ENCODE measurements at places on chromosomes 2 and 18.

DNA sequence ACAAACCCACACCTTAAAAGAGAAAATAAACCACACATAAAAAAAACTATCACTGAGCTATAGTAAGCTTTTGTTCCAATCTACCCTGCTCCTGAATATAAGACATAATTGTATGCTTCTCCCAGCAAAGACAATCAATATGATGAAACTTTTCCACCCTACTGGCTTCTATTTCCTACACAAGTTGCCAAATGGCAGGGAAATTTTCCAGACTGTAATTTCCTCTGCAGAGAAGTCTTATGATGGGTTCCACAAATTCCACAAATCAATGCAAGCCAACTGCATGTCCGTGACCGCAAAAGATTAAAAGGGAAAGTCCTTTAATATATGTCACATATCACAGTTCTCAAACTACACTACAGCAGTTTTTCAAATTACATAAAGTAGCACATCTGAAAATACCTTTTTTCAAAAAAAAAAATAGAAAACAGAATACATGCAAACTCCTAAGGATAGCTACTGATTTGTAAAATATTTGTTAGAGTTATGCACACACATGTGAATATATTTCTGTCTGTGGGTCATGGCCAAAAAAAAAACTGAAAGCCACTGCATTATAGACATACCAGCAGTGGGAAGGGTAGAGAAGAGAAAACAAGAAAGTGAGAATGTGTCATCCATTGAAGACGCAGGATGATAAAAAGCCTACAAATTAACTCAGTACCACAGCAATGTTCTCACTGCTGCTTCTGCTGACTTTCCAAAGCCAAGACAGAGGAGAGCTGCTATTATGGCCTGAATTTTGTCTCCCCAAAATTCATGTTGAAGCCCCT, 61.4 kb downstream of the RPL31 start:
- no peak for DNase-seq

GRCh38 chr18:73288813-73289212, 421.0 kb upstream of the NETO1 start:
- no peak for DNase-seq

- no peak for DNase-seq
Observed at GRCh38 chr18:4406856-4407255, 48.3 kb downstream of the DLGAP1 start.

DNA sequence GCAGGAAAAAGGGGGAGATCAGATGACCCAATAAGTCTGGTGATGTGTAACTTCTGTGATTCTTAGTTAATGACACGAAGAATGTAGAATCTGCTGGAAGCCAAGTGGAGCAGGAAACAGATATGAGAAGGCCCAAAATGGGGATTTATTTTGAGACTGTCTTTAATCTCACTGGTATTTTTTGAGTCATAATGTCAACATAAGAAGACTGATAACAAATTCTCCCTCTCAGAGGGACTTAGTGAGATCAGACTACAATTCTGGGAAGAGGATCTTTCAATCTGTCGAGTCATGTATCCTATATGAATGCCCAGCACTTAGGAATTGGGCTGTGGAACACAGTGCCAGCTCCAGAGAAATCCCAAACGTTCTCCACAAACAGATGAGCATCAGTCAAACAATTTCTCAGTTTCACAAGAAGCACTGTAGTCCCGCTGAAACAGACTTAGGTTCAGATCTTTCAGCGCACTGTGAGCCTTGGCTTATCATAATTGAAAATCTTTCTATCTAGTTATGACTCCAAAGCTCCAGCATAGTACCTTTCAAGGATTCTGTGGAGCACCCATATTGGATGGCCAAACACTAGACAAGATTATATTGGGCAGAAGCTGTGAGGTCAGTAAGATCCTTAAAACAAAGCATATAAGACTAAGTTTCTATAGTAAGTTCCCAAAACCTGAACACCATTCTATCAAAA, 738.2 kb downstream of the LRP1B start:
- DNase-seq: no peak

- peak; percentile 28 for DNase-seq
Observed at GRCh38 chr18:57353940-57354461, 1.6 kb downstream of the ST8SIA3 start.

- no peak for DNase-seq
Observed at GRCh38 chr2:74333896-74334586, 9.2 kb downstream of the SLC4A5 start.

DNA sequence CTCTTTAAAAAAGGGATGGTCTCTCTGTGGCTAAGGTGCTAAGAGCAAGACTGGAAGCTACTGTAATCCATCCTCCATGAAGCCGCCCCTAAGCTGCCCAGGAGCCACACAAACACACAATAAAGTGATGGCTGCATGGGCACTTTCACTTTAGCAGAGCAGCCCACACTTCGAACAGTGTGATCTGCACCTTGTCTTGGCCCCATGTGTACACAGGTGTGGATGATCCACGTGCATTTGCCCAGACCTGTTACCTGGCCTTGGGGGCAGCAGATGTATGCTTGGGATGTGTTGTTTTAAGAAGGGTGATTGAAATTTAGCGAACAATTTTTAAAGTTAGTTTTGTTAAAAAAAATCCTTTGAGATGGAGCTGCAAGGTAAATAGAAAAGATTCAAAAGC, 39.9 kb downstream of the TMEM178A start:
- DNase-seq: no peak

- no peak for DNase-seq
Observed at GRCh38 chr18:43160509-43160908, 45.0 kb upstream of the RIT2 start.

- DNase-seq: no peak
Observed at GRCh38 chr2:177270531-177270930, 6.0 kb upstream of the NFE2L2 start.

- DNase-seq: no peak
Observed at GRCh38 chr2:111995148-111995547, 59.9 kb upstream of the TMEM87B start.

GRCh38 chr2:130981667-130982066, 111.6 kb downstream of the FAM168B start:
- DNase-seq: no peak

- no peak for DNase-seq
Observed at GRCh38 chr2:8636041-8636491, 45.8 kb upstream of the ID2 start.

DNA sequence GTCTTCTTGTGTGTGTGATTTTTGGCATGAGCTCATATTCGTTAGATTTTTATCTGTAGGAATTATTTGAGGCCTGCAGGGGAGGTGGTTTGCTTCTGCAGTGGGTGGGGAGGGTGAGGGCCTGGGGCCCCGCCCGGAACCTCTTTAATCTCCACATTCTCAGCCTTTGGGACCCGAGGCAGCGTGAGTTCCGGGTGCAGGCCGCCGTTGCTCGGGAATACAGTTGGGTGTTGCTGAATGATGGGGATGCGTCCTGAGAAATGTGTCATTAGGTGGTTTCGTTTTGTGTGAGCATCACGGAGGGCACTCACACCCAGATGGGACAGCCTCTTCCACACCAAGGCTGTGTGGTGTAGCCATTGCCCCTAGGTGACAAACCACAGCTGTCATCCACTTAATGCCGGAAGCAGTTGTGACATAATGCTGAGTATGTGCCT, 13.7 kb upstream of the GAL3ST2 start:
- DNase-seq: no peak

DNA sequence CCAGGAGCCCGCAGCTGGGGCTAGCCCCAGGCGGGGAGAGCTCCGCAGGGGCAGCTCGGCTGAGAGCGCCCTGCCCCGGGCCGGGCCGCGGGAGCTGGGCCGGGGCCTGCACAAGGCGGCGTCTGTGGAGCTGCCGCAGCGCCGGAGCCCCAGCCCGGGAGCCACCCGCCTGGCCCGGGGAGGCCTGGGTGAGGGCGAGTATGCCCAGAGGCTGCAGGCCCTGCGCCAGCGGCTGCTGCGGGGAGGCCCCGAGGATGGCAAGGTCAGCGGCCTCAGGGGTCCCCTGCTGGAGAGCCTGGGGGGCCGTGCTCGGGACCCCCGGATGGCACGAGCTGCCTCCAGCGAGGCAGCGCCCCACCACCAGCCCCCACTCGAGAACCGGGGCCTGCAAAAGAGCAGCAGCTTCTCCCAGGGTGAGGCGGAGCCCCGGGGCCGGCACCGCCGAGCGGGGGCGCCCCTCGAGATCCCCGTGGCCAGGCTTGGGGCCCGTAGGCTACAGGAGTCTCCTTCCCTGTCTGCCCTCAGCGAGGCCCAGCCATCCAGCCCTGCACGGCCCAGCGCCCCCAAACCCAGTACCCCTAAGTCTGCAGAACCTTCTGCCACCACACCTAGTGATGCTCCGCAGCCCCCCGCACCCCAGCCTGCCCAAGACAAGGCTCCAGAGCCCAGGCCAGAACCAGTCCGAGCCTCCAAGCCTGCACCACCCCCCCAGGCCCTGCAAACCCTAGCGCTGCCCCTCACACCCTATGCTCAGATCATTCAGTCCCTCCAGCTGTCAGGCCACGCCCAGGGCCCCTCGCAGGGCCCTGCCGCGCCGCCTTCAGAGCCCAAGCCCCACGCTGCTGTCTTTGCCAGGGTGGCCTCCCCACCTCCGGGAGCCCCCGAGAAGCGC, 15.0 kb upstream of the GMPPA start:
- no peak for DNase-seq

DNA sequence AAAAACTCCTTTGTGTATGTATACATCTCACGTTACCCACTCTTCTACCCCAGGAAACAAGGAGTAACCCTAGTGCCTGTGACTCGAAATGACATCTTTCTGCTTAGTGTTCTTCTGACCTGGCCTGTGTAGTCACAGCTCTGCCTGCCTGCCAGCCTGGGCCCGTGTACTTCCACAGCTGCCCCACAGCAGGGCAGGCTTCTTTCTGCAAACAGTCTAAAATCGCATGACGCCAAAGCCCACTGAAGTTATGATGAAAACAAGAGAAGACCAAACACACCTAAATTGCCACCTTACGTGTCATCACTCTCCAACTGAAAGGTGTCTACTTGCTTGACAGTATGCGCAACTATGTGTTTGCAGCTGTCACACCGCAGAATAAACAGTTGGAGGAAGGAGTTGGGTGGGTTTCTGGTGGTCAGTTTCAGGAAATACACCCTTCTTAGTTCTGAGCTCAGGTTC, 1.5 kb downstream of the GAREM1 start:
- no peak for DNase-seq

- no peak for DNase-seq
Observed at GRCh38 chr18:7084080-7085065, 33.2 kb downstream of the LAMA1 start.

DNA sequence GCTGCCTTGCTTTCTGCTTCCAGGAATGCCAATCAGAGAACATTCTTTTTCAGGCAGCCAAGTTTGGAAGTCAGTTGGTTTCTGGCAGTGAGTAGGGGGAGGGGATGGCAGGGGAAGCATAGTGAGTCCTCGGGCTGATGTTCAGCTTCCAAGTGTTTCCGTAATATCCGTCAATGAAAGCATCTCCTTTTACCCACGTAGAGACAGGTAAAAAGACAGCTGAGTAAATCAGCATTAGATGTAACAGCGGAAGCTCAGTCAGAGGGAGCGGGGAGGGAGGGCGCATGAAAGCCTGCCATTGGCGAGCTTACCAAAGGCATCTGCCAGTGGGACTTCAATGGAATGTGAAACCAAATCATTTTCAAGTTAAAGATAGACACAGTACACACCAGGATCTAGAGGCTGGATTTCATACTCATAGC, 117.1 kb upstream of the DTNA start:
- no peak for DNase-seq

- DNase-seq: no peak
Observed at GRCh38 chr2:111191877-111192276, 71.2 kb downstream of the BCL2L11 start.

DNA sequence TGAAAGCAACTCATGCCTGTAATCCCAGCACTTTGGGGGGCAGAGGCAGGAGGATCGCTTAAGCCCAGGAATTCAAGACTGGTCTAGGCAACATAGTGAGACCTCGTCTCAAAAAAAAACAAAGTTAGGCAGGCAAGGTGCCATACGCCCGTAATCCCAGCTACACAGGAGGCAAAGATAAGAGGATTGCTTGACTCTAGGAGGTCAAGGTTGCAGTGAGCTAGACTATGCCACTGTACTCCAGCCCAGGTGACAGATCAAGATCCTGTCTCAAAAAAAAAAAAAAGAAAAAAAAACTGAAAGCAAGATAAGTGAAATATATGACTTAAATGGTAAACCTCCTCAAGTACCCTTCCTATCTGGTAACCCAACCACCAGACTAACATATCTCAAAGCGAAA, 59.8 kb downstream of the USP34 start:
- DNase-seq: no peak

GRCh38 chr2:213429516-213429915, 145.3 kb downstream of the SPAG16 start:
- no peak for DNase-seq

GRCh38 chr2:159637988-159638501, 21.7 kb upstream of the BAZ2B start:
- DNase-seq: no peak

GRCh38 chr2:172288603-172289002, 138.8 kb upstream of the ITGA6 start:
- no peak for DNase-seq

DNA sequence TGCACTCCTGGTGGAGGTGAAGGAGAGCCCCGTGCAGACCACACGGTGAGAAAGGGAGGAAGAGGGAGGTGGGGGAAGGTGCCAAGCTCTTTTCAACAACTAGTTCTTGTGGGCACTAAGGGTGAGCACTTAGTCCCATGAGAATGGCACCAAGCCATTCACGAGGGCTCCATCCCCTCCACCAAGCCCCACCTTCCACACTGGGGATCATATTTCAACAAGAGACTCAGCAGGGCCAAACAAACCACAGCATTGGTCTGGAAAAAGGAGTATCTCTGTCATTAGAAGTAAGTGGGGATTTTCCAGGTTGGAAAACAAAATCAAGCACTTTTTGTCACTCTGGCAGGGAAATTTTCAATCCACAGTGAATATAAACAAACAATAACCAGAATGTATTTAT, 38.4 kb downstream of the ZAP70 start:
- peak; percentile 84 for DNase-seq
